ENCODE measurements at places on chromosomes 5 and 9.

- DNase-seq, result no peak
Observed at GRCh38 chr5:31413030-31413812, 118.7 kb downstream of the DROSHA start.

GRCh38 chr5:36691696-36692371 is 85.4 kb downstream of the SLC1A3 start:
- DNase-seq, result no peak

GRCh38 chr9:129816501-129817435 is 7.2 kb downstream of the TOR1A start:
- DNase-seq, result no peak

GRCh38 chr5:35671541-35672295 is 54.1 kb downstream of the SPEF2 start:
- no peak for DNase-seq

DNA sequence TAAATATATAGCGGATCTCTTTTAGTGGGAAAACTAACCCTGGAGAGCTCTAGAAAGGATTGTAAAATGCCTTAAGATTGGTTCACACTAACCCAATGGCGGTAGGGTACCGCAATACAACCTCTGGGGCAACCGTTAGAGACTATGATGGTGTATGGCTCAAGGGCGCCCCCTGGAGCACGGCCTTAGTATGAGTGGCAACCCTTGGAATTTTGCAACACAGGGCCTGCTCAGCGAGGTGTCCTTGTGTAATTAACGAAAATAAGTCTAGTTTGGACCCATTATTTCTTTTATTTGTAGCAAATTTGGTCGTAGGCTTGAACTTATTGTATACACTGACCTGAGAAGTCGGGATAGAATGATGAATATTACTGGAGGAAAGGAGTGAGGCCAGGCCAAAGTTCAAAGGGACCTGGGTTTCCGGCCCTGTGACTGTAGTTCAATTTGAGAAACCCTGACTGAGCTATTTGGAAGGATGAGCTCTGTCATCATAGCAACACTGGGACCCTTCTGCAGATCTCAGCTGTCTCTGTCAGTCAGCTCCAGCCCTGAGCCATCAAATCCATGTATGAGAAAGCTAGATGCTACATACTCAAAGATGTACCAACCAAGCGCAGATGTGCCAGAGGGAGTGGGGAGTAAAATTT is 54.8 kb downstream of the CAMK4 start:
- DNase-seq, result peak; percentile 4

DNA sequence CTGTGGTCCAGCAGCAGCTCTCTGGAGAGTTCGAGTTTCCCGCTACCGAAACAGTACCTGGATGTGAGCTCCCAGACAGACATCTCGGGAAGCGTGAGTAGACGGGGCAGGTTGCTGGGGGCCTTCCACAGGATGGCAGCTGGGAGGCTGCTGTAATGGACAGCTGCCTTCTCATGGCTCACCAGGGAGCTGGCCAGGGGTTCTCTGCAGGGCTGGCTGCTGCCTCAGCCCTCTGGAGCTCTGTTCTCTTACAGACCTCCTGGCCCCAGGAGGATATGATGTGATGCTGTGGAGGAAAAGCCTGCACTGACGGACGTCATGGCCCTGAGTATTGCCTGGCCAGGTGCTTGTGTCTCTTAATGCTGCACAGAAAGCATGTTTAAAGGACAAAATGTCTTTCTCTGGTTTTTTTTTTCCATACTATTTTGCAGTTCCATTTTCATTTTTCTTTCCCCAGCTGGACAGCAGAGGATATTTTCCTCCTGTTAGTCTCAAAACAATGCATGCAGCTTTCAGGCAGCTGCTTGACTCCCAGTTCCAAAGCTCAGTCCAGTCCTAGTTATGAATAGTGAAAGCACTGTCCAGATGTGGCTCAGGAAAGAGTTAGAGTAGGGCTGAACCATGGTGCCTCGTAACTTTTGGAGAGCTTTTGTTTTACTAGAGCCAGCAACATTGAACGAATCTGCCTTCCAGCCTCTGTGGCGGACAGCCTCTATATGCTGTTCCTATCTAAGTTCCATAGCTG is 77.5 kb upstream of the RARS1 start:
- DNase-seq, result no peak

DNA sequence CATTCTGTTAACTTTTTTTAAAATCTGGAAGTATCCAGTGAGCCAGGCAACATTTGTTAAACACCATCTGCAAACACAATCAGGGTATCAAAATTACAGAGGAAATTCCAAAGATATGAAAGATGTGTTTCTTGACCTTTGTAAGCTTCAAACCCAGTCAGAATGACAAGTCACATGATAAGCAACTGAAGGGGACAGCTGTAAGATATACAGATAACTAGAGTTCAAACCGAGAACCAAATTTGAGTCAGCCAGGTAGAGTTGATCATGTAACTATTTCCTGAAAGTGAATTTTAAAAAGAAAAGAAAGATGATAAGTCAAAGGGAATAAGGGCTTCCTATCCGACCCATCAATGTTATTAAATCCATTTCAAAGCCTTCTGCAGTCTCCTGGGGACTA is 196.2 kb downstream of the DEPDC1B start:
- DNase-seq, result no peak

GRCh38 chr9:120312031-120312430 is 267.9 kb downstream of the CDK5RAP2 start:
- DNase-seq, result no peak

- DNase-seq, result no peak
Observed at GRCh38 chr5:97580746-97581145, 397.7 kb upstream of the RIOK2 start.

DNA sequence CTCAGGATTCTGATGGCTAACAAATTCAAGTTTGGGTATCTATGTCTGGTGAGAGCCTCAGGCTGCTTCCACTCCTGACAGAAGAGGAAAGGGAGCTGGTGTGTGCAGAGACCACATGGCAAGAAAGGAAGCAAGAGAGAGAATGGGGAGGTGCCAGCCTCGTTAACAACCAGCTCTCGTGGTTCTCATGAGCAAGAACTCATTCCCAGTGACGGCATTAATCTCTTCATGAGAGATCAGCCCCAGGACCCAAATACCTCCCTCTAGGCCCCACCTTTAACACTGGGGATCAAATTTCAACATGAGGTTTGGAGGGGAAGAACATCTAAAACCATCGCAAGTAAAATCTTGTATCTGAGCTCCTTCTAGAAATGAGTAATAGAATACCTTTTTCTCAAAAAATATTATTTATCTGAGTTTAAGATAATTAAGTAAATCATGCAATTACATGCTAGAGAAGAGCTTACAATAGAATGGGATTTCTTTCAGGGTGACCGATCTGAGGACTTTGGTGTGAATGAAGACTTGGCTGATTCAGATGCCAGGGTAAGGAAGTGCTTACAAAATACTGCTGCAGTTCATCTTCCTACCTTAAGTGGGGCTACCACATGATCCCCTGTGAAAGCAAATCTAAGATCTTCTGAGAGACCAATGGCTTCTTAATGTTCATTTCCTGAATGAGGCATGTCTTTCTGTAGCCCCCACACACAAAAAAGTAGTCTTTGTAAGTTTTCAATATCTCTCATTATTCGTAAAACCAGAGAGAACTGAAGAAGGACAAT is 11.5 kb downstream of the ANXA1 start:
- DNase-seq, result no peak

DNA sequence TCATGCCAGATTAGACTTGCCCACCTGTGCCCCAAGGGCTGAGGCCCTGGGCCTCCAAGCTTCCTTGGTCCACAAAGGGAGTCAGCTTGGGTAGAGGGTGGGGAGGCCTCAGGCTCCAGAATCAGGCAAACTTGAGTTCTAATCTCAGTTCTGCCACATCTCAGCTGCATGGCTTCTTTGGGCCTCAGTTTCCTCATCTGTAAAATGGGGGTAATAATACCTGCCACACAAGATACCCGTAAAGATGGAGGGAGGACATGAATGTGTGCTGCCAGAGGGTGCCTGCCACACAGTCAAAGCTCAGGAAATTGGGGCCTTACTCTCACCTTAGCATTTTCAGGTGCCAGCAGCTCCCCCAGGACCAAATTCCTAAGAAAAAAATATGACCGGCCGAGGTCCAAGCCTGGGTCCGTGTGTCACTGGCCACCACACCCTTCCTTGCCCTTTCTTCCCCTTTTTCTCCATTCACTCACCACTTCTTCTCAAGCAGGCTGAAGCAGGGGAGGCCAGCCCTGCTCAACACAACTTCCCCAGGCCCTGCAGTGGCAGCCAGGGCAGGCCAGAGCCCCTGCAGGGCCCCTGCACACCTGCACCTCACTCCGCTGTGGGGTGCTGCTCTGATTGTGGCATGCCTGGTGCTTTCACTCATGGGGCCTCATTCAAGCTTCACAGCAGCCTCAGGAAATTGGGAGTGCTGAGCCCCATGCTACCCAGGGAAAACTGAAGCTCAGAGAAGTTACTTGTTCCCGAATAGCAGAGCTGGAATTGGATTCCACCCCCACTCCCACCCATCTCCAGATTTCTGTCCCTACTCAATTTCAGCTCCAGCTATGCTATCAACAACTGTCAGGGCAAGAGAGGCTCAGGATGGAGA is 3.9 kb downstream of the RGS14 start:
- DNase-seq, result no peak

DNA sequence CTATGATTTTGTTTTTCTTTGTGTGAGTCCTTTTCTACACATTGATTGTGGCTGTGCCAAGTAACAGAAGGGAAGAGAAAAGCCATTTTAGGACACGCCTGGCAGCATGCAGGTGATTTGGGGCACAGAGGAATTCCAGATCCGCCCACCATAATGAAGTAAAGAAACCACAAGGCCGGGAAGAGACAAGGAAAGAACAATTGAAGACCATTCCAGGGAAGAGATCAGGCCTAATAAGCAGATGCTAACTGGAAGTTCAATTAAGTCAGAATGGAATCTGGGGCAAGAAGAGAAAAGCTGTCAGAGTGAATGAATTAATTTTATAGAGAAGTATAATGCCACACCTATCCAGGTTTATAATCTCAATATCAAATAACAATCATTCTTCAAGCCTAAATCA is 110.2 kb upstream of the ISL1 start:
- no peak for DNase-seq

DNA sequence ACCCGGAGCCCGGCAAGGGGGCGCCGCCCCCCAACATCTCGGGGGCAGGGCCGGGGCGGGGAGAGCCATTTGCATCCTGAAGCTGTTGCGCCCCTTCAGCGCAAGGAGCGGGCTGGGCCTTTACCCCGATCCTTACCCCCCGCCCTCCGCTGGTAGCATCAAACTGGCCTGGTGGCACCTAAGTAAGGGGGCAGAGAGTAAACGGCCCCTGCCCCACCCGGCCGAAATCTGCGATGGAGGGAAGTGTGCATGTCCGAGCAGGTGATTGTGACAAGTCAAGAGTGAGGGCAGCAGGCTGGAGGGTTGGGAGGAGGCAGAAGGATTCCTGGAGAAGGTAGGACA is 101.2 kb downstream of the ESM1 start:
- DNase-seq, result no peak

- DNase-seq, result no peak
Observed at GRCh38 chr5:143893638-143894037, 81.7 kb downstream of the HMHB1 start.

DNA sequence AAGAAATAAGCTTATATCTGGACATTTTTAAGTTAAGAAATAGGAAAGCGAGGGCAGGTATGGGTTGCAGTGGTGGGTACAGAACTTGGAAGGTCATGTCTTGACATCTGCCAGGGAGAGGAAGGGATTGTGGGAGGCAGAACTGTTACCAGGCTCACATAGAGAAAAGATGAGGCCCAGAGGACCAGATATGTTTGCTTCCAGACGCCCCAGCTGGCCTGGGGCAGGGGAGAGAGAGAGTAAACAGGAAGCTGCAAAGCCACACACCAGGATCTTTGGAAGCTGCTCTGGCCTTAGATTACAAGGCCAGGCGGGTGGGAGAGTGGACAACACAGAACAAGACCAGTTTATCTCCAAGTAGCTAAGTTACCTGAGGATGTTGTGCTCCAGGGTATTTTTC is 71.2 kb downstream of the MARCHF11 start:
- DNase-seq, result no peak

DNA sequence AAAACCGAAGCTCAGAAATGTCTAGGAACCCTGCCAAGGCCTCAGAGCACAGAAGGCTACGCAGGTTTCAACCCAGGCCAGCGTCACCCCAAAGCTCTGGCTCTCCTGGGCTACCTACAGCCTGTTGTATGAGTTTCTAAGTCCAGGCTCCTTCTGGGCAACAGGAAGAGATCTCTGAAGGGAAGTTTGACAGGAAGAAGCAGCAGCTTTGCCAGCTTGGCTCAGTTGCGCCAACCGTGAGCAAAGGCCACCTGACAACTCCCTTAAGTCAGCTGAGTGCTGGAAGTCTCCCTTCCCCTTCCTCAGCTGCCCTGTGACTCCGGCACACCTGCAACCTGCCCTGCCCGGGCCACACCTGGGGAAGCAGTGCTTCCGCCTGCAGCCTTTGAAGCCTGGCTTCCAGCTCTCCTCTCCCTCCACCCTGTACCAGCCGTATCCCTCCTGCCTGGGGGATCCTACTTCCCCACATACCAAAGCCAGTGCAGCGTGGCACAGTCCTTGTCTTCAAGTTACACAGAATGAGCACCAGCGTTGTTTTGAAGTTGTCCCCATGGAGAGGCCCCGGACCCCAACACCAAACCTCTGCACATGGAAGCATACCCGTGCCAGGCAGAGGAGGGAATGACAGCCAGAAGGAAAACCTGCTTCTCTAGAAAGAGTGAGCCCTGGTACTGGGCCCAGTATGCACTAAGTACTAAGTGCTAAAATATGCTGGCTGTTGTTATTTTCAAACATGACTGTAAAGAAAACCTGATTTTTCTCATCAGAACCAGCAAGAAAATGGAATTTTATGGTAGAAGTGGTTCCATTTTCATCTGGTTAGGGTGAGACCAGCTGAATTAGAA is 36.5 kb downstream of the SHB start:
- DNase-seq, result no peak

DNA sequence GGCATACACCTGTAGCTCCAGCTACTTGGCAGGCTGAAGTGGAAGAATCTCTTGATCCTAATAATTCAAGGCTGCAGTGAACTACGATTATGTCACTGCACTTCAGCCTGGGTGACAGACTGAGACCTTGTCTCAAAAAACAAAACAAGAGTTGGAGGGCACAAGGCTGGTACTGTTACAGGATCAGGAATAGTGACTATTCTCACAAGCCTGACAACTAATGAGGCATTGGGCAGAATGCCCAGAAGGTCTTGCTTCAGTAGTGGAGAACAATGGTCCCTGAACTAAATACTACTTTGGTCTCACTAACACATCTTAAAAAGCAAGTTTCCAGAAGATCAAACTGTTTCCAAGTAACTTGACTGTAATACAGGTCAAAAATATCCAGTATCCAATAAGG is 182.9 kb upstream of the RFX3 start:
- no peak for DNase-seq

- DNase-seq, result no peak
Observed at GRCh38 chr5:9209846-9210492, 335.9 kb downstream of the SEMA5A start.

- DNase-seq, result no peak
Observed at GRCh38 chr5:133271606-133272005, 219.8 kb downstream of the HSPA4 start.

- no peak for DNase-seq
Observed at GRCh38 chr9:110126499-110126941, 81.4 kb downstream of the C9orf152 start.

- no peak for DNase-seq
Observed at GRCh38 chr9:111400564-111400898, 70.5 kb upstream of the OR2K2 start.

Data from nucleus accumbens (tissue), 56 donors.